Central memory CD4-positive, alpha-beta T cell (primary cell): ENCODE measurements at places on chromosomes 4 and X.

DNA sequence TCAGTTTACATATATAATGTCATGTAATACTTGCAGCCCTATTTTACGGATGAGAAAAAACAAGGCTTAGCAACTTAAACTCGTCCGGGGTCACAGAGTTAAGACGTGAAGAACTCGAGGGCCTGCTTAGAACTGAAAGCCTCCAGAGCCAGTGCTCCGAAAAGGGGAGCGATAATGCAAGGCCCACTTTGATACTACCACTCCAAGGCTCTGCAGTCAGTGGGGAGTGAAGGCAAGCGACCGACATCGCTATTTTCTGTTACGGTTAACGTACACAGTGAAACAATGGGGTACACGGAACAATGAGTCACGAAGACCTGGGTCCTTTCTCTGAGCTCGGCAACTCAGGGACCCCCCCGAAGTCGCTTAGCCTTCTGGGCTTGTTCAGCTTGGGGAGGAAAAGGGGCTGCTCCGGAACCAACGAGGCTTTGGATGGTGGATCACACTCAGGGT, 965 bp downstream of the PPA2 start:
- DNase-seq = no peak

DNA sequence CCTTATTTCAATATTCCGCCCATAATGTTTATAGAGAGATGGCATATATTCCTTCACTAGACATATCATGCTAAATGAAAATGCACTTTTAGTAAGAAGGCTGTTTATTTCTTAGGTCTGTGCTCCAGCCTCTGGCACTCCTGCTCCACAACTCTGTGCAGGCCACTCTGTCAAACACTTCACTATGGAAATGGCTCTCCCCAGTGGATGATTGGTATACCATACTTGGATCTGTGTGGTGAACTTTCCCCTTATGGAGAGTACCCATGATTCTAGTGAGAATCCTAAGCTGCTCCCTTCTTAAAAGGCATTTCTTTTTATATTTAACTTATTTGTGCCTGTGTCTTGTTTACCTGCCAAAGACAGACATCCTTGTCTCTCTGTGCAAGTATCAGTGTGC, 480.1 kb upstream of the GALNT7 start:
- DNase-seq = no peak

- no peak for DNase-seq
Observed at GRCh38 chr4:139740531-139741041, 75.0 kb downstream of the MGST2 start.

- DNase-seq = no peak
Observed at GRCh38 chr4:183860731-183861130, 44.4 kb upstream of the STOX2 start.

DNA sequence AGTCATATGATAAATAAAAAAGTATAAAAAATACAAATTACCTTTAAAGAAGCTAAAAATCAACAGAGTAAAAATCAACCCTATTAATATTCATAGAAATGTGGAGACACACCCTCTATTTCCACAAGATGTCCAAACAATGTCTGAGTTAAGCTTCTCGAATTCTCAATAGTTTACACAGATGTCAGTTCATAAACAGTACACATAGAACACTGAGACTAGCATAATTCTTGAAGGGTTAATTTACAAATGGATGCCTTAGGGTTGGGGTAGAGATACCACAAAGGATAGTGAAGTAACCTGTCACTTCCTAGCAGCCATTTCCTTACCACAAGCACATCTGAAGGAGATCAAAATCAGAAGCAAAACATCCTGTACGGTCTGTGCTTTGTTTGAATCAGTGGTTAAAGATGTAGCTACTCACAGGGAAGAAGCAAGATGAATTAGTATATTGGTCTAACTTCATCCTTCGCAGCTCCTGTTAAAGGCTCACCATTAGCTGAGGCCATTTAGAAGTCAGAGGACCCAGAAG, 2393.9 kb downstream of the ARAP2 start:
- no peak for DNase-seq

- DNase-seq = peak; percentile 61
Observed at GRCh38 chr4:38804654-38805295, at the start of gene TLR1. TSS of gene TLR1 (minus strand) at chr4:38804791. CDS start at chr4:38798831, 5,960 bp downstream.

DNA sequence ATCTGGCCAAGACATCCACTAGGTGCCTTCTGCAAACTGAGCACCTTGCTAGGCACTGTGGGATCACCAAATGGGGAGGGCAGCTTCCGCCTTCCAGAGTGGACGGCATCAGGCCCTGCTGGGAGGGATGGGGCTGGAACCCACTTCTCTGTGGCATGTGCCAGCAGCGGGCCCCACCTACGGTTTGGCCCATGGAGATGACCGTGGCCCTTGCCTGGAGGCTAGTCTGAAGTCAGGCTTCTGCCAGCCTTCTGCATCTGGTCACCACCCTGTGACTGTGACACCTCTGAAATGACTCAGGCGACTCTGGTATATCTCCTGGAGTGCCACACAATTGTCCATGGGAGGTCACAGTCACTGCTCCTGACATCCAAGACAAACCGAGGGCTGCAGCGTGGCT, 7.2 kb downstream of the SSR4 start:
- DNase-seq = no peak
